ENCODE measurements at places on chromosomes 16 and 17. TPM values are rescaled to one million over a fixed set of nuclear protein-coding genes. Genes with fewer than 3 reads are reported as not detected.

CNGB1 gene
- total RNA-seq, result not detected

CCDC78 gene
- 1.2 TPM for total RNA-seq

CD300LB gene
- 0.36 TPM for total RNA-seq

TP53TG3D gene
- total RNA-seq, result 0.98 TPM

SLC9A5 gene
- total RNA-seq, result 3.1 TPM
